ENCODE measurements at places on chromosomes 12 and 14.

GRCh38 chr14:101895256-101895655, 69.1 kb upstream of the DYNC1H1 start:
- no peak for DNase-seq

GRCh38 chr12:22916815-22917214, 291.8 kb downstream of the ETNK1 start:
- no peak for DNase-seq

DNA sequence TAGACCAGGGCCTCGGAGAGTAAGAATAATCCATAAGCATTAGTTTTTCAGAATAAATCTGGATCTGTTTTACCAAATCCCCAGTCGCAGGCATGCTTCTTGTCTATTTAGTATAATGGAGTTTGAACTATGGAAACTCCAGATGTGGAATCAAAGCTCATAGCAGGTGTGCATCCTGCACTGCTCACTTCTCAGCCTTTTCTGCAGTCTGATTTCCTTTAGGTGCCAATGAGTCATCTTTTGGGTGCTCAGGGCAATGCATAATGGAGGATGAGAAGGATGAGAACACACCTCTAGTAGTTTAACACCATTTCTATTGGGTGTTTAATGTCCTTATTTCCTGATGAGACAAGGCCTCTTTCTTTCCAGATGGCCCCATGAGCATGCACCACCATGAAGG, 961.2 kb downstream of the TMEM121 start:
- no peak for DNase-seq

GRCh38 chr12:42201063-42201462, 37.0 kb downstream of the YAF2 start:
- no peak for DNase-seq

GRCh38 chr12:39352471-39353017, 90.4 kb downstream of the KIF21A start:
- DNase-seq = no peak

DNA sequence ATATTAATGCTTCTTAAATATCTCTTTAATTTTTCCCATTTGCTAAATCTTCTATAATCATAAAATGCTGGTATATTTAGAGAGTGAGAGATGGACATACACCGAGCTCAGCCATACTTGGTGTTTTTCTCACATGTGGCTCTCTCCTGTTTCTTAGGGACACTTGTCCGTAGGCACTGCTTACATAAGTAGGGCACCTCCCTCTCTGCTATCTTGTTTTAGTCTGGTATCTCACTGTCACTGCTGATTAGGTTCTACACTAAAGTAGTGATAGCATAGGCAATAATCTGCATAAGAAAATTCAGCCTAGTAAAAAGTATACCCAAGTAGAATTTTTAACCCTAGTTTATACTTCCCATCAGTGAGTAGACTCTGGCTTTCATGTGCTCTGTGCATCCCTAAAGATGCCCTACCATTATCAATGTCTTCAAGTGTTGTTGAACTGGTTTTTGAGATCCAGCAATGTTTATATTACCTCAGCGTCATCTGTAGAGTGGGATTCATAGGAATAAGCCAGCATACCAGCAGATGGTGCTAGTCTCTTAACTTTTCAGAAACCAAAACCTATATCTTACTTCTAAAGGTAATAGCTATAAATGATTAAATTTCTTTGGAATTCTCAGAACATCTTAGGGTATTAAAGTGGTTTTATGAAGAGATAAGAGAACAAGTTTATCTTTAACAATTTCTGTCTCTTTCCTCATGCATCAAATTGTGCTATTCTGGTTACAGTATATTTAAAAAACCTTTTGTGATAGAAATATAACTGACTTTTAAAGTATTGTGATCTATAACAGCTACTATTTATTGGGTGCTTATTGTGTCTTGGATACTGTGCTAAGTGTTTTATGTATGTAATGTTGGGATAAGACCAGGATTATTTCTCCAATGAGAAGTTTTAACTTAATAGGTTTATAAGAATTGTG, 32.9 kb downstream of the ARID2 start:
- DNase-seq = peak; percentile 14

DNA sequence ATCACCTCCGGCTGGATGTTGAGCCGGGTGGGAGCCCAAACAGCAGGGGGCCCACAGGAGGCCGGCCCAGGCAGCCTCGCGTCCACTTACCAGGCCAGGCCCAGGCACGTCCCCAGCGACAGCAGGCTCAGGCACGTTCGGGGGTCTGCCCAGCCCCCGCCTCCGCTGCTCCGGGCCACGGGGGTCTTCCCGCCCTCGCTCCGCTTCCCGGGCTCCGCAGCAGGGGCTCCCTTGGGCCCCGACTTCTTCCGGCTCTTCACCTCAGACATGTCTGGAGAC, 216 bp downstream of the IKBIP start:
- no peak for DNase-seq

DNA sequence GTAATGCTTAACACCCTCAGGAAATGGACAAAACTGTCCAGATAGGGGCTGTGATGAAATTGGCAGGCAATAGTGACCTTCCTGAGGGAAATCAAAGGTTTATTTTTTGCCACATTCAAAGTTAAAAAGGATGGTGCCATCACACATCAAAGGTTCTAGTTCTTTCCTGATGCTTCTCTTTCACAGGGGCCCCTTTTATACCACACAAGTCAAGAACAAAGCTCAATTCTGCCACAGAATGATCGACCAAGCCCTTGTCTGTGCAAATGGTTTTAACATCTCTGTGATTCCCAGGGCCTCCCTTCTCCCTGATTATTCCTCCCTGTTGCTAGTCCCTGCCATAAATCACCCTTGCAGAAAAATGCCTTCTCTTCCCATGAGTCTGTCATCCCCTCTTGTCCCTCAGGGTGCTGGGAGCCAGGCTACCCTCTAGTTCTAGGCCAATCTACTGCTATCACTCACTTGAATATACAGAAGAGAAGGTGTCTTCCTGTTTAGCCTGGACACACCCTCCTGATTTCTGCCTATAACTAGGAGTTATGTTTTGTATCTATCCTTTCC, 22.7 kb downstream of the SMCO2 start:
- DNase-seq = no peak

DNA sequence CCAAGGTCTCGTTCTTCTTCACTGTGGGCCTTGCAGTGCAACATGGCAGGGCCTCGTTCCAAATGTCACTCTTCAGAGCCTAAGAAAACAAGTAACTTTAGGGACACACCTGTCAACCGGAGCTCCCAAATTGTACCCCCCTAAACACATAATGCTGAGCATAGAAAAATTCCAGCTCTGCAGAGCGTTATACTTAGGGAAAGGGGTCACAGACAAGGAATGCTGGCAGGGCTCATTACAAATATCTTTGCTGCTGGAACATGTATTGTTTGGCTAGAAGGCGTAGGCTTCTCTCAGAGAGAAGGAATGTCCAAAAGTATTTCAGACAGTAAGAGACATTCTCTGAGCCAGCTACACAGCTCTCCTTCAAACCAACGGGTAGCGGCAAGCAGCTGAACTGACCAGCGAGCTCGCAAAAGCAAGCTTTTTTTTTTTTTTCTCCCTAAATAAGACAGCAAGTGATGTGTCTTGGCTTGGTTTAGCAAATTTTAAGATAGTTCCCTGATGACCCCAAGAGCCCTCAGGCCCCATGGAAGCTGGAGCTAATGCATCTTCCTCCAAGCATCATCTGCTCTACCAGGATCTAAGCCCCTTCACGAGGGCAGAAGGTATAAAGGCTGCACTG, 24.5 kb downstream of the SSH1 start:
- DNase-seq = no peak

- no peak for DNase-seq
These were observed 251.5 kb downstream of the RMST start for GRCh38 chr12:97714107-97714563.

DNA sequence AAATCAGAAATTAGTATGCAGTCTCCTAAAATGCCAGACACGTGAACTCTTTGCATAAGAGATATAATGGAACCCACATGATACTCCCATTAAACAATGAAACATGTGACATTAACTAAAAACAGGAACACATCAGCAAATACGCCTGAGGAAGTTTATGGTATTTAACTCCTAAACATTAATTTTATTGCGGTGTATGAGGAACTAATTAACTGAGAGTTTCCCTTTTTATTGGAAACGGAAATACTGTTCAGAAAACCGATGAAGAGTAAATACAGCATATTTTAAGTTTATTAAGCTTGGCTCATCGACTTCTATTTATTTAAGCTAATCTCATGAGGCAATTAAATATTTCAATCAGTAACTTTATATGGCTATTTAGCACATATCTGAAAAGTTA, 290.3 kb downstream of the SOX5 start:
- DNase-seq = no peak

DNA sequence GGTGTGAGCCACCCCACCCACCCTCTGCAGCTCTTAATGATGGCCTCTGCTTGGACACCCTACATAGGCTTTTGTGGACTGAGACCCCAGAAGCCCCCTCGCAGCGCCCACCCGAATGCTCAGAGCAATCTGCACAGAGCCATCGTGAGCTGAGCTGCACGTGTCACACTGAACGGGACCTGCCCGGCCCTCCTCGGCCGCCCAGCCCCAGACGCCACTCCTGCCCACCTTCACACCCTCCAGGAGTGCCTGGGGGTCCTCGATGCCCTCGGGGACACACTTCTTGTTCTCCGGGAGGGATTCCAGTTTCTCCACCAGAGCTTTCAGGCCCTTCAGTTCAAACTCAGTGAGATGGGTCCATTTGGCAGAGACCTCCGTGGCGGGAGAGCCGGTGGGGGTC, 71.5 kb downstream of the KDM2B start:
- DNase-seq = no peak

DNA sequence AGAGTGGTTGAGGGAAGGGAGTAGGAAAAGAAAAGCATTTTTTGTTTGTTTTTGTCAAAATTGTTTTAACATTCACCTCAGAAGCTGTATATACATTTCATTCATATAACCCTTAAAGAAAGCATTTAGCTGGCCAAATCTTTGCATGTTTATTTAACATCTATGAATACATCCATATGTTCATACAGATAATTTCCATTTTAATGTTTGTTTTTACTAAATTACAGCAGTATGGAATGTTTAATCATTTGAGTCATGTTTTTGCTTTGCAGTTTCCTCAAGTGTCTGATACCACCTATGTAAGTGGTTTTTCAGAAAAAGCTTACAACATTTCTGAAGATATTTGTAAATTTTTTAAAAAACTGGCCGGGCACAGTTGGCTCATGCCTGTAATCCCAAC, 84.3 kb upstream of the ATF1 start:
- no peak for DNase-seq

GRCh38 chr14:104240434-104241157, 102.2 kb downstream of the KIF26A start:
- no peak for DNase-seq

- DNase-seq = no peak
These were observed 15.3 kb upstream of the EML1 start for GRCh38 chr14:99777951-99778350.

- DNase-seq = no peak
These were observed 3.0 kb downstream of the ETV6 start for GRCh38 chr12:11652351-11653040.

DNA sequence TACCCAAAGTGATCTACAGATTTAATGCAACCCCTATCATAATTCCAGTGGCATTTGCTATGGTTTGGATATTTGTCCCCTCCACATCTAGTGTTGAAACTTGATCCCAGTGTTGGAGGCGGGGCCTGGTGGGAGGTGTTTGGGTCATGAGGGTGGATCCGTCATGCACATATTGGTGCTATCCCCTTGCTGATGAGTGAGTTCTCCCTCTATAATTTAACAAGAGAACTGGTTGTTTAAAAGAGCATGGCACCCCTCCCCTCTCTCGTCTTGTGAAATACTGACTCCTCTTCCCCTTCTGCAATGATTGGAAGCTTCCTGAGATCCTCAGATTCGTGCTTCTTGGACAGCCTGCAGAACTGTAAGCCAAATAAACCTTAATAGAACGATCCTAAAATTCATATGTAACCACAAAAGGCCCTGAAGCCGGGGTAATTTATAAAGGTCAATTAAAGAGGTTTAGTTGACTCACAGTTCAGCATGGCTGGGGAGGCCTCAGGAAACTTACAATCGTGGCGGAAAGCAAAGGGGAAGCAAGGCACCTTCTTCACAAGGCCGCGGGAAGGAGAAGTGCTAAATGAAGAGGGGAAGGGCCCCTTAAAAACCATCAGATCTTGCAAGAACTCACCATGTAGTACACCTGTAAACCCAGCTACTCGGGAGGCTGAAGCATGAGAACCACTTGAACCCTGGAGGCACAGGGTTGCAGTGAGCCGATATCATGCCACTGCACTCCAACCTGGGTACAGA, 41.2 kb downstream of the SLC39A9 start:
- DNase-seq = no peak

GRCh38 chr12:47993491-47993890, 10.8 kb downstream of the COL2A1 start:
- no peak for DNase-seq

GRCh38 chr12:93918262-93918661, 230.1 kb upstream of the PLXNC1 start:
- no peak for DNase-seq

DNA sequence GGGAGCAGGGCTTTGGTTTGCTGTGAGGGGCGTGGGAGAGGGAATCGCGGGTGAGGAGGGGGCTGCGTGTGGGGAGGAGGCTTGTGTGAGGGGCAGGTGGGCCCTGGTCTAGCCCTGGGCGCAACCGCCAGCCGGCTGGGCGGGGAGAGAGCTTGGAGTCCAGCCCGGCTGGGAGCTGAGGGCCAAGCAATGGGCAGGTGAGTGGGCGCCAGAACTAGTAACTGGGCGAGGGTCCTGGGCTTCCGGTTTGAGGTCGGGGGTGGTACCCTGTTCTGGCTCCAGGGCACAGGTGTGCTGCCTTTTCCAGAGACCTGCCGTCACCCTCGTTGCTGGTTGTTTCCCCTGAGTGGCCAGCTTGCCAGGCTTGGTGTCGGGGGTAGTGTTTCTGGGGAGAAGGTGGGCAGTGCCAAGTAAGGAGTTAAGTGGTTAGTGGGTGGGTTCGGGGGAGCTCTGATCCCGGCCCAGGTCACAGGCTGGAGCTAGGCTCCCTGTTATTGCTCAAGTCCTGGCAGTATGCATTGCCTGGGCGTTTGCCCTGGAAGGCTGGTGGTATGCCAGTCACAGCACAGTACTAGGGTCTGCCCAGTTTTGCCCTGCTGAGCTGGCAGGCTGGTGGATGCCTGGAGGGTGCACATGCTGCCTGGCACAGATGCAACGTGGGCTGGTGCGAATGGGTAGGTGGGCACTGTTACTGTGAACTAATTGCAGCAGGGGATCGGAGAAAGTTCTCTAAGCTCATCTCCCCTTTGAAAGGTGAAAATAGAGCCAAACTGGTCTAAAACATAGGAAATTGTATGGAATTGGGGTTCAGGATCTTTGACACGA, 683 bp downstream of the CIPC start:
- DNase-seq = no peak

GRCh38 chr14:105061428-105062047, 3.7 kb downstream of the GPR132 start:
- DNase-seq = no peak

DNA sequence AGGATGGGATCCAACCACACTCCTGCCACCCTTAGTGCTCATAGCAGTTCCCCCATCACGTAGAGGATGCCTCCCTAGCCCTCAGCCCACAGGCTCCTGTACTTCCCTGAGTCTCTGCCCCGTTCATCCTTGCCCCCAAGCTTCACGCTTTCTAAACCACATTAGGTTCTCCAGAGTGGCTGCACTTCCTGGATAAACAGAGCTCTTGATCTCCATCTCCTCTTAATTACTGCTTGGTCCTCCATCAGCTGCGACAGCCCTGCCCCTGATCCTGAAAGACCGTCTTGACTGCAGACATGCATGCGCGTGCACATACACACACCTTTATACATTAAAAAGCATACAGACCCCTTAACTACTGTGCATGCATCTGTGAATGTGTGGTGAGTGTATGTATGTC, 530.0 kb downstream of the BCL11B start:
- DNase-seq = no peak

- no peak for DNase-seq
These were observed 11.6 kb upstream of the CLEC1A start for GRCh38 chr12:10110256-10110844.

Data from frontal cortex (tissue), 4 donors.